Activated naive CD8-positive, alpha-beta T cell treated with anti-CD3 and anti-CD28 coated beads for 36 hours (primary cell): ENCODE measurements at places on chromosomes 11 and 22.
A peak's percentile ranks its signal among the peaks of the same experiment; 100 is the strongest.

GRCh38 chr11:62536301-62536957 is 10.2 kb downstream of the AHNAK start:
- no peak overlapping the region for H3K27ac ChIP-seq
- H3K27me3 ChIP-seq = no peaks in the 10 kb centered on the region
- no peak for DNase-seq
- H3K4me3 ChIP-seq = no peak overlapping the region

- H3K4me1 ChIP-seq = no peaks in the 10 kb centered on the region
- no peak for DNase-seq
- no peaks in the 10 kb centered on the region for H3K27me3 ChIP-seq
- H3K4me3 ChIP-seq = no peak overlapping the region
- H3K36me3 ChIP-seq = no peaks in the 10 kb centered on the region
These were observed 85.5 kb downstream of the NELL1 start for GRCh38 chr11:20754933-20755332.

GRCh38 chr11:128884054-128884453 is 7.1 kb upstream of the KCNJ5 start:
- DNase-seq = no peak
- no peaks in the 10 kb centered on the region for H3K4me1 ChIP-seq
- no peak overlapping the region for H3K4me3 ChIP-seq
- peaks cover 51% of the 10 kb centered on the region for H3K27me3 ChIP-seq
- H3K36me3 ChIP-seq = no peaks in the 10 kb centered on the region
- H3K27ac ChIP-seq = no peak overlapping the region

DNA sequence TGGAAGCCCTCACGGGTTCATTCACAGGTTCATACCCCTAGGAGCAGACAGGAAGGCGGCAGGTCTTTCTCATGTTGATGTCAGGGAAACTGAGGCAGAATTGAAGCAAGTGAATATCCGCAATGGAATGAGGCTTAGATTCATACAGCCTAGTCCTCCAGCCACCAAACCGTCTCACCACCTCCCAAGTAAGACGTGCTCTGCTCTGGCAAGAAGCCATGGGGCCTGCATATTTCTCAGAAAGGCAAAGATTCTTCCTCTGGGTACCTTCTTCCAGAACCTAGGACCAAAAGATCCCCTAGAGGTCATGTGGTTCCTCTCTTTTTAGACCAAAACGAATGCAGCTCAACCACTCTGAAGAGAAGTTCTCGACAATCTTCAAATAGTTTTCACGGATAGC is 1.7 kb downstream of the AP1B1 start:
- peak overlapping the region; percentile 90 for H3K4me3 ChIP-seq
- peaks cover 50% of the 10 kb centered on the region for H3K4me1 ChIP-seq
- peaks cover 16% of the 10 kb centered on the region for H3K36me3 ChIP-seq
- H3K27ac ChIP-seq = peak overlapping the region; percentile 62
- no peak for DNase-seq

- no peak for DNase-seq
- no peak overlapping the region for H3K27ac ChIP-seq
- H3K4me3 ChIP-seq = no peak overlapping the region
- peaks cover 8% of the 10 kb centered on the region for H3K27me3 ChIP-seq
These were observed 207.6 kb downstream of the CWF19L2 start for GRCh38 chr11:107250017-107250416.

- no peak overlapping the region for H3K4me3 ChIP-seq
- peaks cover 5% of the 10 kb centered on the region for H3K27me3 ChIP-seq
- H3K27ac ChIP-seq = no peak overlapping the region
- DNase-seq = no peak
- no peaks in the 10 kb centered on the region for H3K4me1 ChIP-seq
- no peaks in the 10 kb centered on the region for H3K36me3 ChIP-seq
These were observed 2.6 kb downstream of the OR51G2 start for GRCh38 chr11:4916581-4916980.

DNA sequence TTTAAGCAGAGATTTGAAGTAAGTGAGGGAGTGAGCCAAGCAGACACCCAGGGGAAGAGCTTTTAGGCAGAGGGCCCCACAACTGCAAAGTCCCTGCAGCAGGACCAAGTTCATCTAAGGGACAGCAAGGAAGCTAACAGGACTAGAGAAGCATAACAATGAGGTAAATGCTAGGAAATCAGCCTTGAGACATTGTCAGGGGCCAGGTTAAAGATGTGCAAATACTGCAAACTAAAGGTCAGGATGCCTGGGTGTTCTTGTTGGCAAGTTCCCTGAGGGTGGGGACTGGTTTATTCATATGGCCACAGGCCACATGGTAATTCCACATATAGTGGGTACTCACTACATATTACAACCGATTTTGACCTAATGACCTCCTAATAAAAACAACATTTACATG is 399.2 kb upstream of the NARS2 start:
- no peak overlapping the region for H3K27ac ChIP-seq
- H3K36me3 ChIP-seq = no peaks in the 10 kb centered on the region
- H3K27me3 ChIP-seq = peaks cover 17% of the 10 kb centered on the region
- DNase-seq = no peak

GRCh38 chr11:36002196-36002595 is 58.3 kb downstream of the LDLRAD3 start:
- no peak overlapping the region for H3K27ac ChIP-seq
- no peak overlapping the region for H3K4me3 ChIP-seq
- peaks cover under 1% of the 10 kb centered on the region for H3K27me3 ChIP-seq
- DNase-seq = no peak
- no peaks in the 10 kb centered on the region for H3K36me3 ChIP-seq

- no peaks in the 10 kb centered on the region for H3K36me3 ChIP-seq
- H3K27me3 ChIP-seq = no peaks in the 10 kb centered on the region
- no peak for DNase-seq
- peaks cover 8% of the 10 kb centered on the region for H3K4me1 ChIP-seq
These were observed 367.6 kb downstream of the ETS1 start for GRCh38 chr11:128219731-128220120.

DNA sequence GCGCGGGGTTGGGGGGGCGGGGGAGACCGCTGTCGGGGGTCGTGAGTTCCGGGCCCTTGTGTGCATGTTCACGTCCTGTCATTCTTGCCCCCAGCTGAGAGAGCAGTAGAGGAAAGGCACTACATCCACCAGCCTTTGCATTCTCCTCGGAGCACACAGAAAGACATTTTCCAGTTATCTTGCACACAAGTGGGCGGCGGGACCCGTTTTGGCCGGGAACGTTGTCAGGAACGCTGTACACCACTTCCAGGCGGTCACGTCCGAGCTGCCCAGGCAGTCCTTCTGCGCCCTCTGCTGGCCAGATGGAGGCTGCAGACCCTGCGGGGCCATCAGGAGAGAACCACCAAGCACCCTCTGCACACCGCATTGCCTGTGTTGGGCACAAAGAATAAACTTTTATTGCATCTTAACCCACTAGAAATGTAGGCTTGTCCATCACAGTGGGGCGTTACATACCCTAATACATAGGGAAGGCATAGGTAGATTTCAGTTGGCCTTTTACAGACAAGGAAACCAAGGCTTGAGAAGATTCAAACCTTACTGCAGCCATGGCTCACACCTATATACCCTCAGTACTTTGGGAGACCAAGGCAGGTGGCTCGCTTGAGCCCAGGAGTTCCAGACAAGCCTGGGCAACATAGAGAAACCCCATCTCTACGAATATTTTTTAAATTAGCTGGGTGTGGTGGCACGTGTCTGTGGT is 2.8 kb upstream of the CDKN1C start:
- H3K27ac ChIP-seq = peak overlapping the region; percentile 67
- H3K36me3 ChIP-seq = no peaks in the 10 kb centered on the region
- H3K4me3 ChIP-seq = no peak overlapping the region
- peak; percentile 84 for DNase-seq

GRCh38 chr11:117604336-117604995 is 192.6 kb downstream of the DSCAML1 start:
- H3K4me1 ChIP-seq = peaks cover 9% of the 10 kb centered on the region
- H3K36me3 ChIP-seq = no peaks in the 10 kb centered on the region
- H3K27me3 ChIP-seq = peaks cover 2% of the 10 kb centered on the region
- no peak overlapping the region for H3K4me3 ChIP-seq
- DNase-seq = no peak

- no peak overlapping the region for H3K4me3 ChIP-seq
- H3K27ac ChIP-seq = no peak overlapping the region
- peaks cover 2% of the 10 kb centered on the region for H3K4me1 ChIP-seq
- H3K36me3 ChIP-seq = no peaks in the 10 kb centered on the region
- no peaks in the 10 kb centered on the region for H3K27me3 ChIP-seq
These were observed 12.6 kb downstream of the PARVA start for GRCh38 chr11:12389676-12390657.

- peaks cover 56% of the 10 kb centered on the region for H3K27me3 ChIP-seq
- H3K36me3 ChIP-seq = peaks cover 5% of the 10 kb centered on the region
- no peak overlapping the region for H3K27ac ChIP-seq
- no peak overlapping the region for H3K4me3 ChIP-seq
These were observed 47.6 kb upstream of the THY1 start for GRCh38 chr11:119470317-119471291.

DNA sequence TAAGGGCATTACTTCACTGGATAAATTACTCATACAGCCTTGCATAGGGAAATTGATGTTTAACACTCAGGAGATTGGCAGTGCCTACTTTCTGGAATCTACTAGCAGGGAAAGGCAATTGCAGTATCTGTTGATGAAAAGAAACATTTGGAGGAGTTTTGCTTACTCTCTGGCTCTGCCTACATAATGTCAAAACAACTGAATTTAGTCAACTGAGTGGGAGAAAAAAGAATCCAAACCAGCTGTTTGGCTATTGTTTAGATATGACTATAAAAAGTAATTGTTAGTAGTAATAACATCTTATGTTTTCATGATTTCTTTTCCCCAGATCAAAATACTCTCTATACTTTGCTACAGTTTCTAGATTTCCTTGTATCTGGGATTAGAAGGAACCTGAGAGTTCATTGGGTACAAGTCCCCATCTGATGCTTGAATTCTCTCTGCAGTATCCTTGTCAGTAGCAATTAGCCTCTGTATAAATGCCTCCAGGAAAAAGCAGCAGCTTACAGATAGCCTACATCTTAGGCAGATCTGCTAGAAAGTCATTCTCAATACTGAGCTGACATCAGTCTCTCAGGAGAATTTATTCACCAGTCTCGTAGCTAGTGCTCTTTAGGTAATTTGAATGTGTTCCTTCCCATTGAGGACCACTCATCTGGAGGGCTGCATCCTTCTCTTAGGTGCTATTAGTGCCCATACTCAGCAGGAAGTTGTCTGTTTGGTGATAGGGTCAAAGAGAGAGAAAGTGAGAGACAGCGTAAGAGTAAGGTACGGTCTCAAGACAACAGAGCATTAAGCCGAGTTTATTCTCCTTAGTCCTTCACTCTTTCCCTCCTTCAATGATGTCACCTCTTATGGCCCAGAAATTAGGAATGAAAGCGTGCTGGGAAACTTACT is 185.9 kb upstream of the CCDC90B start:
- H3K4me3 ChIP-seq = no peak overlapping the region
- H3K36me3 ChIP-seq = no peaks in the 10 kb centered on the region

DNA sequence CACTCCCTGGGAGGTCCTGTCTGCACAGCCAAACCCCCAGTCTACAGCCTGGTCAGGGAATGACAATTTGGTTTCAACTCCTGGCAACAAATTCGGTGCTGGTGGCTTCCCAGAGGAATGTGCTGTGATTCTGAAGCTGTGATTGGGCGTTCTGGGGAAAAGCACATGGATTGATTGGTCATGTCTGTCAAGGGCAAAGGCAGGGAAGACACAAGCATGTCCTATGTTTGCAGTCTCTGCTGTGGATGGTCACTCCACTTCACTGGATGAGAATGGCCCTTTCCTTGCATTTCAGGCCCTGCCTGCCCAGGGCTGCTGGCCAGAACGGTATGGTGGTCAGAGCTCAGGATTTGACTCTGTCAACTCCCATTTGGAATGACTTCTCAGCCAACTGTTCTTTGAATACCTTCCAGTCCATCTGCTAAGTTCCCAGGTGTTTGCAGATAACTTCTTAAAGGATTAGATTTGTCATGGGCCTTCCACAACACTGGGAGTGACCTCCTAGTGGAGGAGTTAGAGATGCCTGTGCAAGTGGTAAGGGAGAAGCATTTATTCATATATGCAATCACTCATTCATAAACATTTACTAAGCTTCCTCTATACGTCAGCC is 42.7 kb downstream of the SGSM1 start:
- no peaks in the 10 kb centered on the region for H3K36me3 ChIP-seq
- H3K27ac ChIP-seq = no peak overlapping the region

DNA sequence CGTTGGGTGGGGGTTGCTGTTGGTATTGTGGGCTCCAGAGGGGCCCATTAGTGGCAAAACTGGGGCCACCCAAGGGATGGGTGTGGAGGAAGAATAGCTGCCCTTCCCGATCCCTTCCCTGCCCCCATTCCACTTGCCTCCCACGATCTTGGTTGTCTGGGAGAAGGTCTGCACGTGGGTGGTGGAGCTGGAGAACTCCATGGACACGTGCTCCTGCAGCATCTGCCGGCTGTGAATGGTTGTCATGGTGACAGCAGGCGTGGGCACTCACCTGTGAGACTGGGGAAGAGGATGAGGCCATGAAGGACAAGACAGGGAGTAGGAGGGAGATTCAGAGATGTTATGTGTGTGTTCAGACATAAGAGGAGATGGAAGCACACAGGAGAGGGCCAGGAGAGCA is 2.0 kb downstream of the IGSF22 start:
- no peaks in the 10 kb centered on the region for H3K36me3 ChIP-seq
- H3K27ac ChIP-seq = no peak overlapping the region
- peaks cover 13% of the 10 kb centered on the region for H3K4me1 ChIP-seq
- H3K27me3 ChIP-seq = no peaks in the 10 kb centered on the region
- H3K4me3 ChIP-seq = no peak overlapping the region
- DNase-seq = no peak

GRCh38 chr22:29369460-29369859 is 18.9 kb downstream of the AP1B1 start:
- H3K27ac ChIP-seq = no peak overlapping the region
- H3K36me3 ChIP-seq = peaks cover 12% of the 10 kb centered on the region
- no peak for DNase-seq
- H3K4me3 ChIP-seq = no peak overlapping the region

DNA sequence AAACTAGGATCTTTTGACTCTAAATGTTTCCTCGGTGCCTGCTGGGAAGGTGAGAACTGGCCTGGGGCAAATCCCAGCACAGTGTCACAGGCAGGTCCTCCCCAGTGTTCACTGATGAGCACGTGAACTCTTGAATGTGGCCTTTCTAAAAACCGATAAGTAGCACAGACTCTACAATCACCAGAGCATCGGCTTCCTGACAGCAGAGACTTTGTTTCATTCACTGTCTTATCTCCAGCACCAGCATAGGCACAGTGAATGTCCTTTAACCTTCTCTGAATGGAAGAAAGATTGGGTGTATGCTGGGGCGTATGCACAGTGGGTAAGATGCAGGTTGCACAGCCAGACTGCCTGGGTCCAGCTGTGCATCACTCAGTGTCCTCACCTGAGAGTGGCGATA is 59.3 kb upstream of the EIF3D start:
- peaks cover 1% of the 10 kb centered on the region for H3K36me3 ChIP-seq
- no peak for DNase-seq
- H3K27me3 ChIP-seq = peaks cover 9% of the 10 kb centered on the region
- H3K4me1 ChIP-seq = no peaks in the 10 kb centered on the region
- no peak overlapping the region for H3K4me3 ChIP-seq
- H3K27ac ChIP-seq = no peak overlapping the region
